ENCODE measurements at places on chromosomes 3 and 15.

- DNase-seq = no peak
These were observed 16.2 kb downstream of the ZNF609 start for GRCh38 chr15:64476550-64476949.

DNA sequence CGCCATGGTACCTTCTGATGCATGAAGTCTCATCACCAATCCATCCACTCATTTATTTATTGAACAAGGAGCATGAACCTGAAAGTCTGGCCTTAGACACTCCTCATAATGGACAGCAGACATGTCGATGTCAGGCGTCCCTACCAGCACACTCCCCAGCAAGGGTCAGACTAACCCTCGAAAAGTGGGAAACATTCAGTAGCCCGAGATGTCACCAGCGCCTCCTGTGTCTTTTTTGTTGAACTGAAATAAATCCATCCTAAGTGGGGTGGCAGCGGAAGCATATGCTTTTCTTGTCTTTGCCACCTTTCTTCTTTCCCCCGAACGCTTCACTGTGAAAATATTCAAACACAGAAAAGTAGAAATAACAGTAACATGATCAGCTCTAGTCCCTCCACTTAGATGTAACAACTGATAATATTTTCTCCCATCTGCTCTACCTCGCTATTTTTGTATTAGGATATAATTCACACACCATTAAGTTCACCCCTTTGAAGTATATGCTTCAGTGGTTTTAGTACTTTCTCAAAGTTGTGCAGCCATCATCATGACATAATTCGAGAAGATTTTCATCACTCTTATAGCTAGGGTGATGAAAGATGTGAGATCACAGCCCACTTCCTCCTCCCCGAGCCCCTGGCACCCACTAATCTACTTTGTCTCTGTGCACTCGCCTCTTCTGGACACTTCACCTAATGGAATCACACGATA lies 121.6 kb downstream of the ADAMTS17 start:
- DNase-seq = no peak

- DNase-seq = peak; percentile 82
These were observed 15.7 kb downstream of the KIF9 start for GRCh38 chr3:47266709-47267489.

DNA sequence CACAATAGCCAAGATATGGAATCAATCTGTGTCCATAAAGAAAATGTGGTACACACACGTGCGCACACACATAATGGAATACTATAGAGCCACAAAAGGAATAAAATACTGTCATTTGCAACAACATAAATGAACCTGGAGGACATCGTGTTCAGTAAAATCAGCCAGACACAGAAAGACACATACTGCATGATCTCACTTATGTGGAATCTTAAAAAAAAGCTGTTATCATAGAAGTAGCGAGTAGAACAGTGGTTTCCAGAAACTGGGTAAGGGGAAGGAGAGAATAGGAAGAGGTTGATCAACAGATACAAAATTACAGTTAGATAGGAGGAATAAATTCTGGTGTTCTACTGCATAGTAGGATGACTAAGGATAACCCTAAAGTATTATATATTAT lies 11.1 kb downstream of the ATOSA start:
- DNase-seq = no peak

DNA sequence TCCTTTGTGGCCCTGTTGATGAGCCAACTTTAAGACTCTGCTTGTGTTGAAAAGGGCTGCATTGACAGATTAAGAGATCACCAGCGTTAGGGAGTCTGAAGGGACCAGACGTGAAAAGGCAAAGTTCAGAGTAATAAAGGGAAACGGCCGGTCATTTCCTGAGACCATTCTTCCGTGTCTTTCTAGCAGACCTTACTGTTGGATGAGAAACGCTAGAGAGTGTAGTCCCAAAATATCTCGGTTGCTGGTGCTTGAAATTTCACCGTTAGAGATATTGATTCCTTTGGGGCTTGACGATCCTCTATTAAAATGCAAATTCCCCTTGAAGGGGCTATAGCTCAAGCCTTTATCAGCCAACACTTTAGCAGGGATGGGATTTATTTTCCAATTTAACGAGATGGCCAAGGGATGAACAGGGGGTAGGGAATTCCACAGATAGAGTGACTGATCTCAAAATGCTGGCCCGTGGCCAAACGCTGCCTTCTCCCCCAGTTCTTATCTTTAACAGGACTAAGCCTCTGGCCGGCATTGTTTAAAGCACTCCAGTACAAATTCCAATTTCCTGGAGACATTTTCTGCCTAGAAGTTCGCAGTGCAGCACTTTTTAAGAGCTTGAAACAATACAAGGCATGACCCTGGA lies 250.4 kb downstream of the TJP1 start:
- DNase-seq = peak; percentile 51

DNA sequence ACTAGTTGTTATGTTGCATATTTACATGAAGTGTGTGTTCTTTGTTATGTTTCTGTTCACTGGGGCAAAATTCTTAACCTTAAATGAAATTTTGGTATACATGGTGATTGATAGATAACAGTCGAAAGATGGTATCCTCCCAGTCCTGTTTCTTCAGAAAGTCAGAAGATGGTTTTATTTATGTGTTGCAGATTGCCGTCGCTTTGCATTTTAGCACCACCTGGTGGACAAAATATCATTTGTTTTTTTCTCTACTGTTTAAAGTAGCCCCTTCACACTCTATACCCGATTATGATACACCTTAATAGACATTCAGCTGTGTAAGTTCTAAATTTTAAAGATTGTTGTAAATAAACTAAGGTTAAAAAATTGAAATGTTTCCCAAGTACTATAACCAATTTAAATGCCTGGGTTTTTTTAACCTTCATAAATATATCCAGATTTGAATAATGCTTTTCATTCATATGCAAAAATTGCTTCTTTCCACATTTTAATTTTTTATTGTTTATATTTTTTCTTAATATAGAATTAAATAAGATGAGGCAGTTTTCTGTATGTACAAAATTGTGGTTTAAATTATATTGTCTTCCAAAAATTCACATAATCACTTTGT lies 152.2 kb downstream of the ALCAM start:
- DNase-seq = no peak

GRCh38 chr3:143171141-143171980 lies 51.8 kb downstream of the CHST2 start:
- no peak for DNase-seq

- DNase-seq = no peak
These were observed 28.9 kb upstream of the BHLHE40 start for GRCh38 chr3:4950351-4950784.

GRCh38 chr15:75921732-75922703 lies 18.3 kb downstream of the FBXO22 start:
- peak; percentile 35 for DNase-seq

DNA sequence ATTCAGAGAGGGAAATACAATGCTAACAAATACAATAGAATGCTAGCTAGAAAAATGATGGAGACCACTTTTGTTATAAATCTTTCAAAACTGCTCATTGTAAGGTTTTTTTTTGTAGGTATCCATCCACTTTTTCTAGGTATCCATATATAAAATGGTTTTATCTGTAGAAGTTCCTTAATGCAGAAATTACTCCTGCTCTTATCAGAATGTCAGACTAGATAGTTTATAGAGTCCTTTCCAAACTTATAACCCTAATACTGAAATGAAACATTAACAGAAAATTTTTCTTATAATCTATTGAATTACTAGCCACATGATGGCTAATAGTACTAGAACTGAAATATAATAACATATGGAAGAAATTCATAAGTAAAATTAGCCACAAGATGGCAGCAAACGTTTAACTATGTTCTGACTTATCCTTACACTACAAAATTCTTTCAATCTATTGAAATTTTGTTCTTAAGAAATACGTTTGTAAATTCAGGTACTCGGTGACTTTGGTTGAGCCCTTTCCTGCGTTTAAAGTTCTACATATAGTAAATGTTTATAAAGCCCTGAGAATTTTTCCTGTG lies 58.5 kb downstream of the ECT2 start:
- DNase-seq = no peak

GRCh38 chr3:128366652-128367051 lies 100.0 kb downstream of the DNAJB8 start:
- DNase-seq = no peak

- DNase-seq = no peak
These were observed 40.3 kb downstream of the RPL22L1 start for GRCh38 chr3:170829546-170830272.

GRCh38 chr3:11582191-11582968 lies 61.3 kb downstream of the VGLL4 start:
- peak; percentile 73 for DNase-seq

GRCh38 chr3:37995652-37996641 lies 5.4 kb downstream of the VILL start:
- peak; percentile 9 for DNase-seq

- DNase-seq = no peak
These were observed 1078.2 kb downstream of the ZPLD1 start for GRCh38 chr3:103513003-103513402.

DNA sequence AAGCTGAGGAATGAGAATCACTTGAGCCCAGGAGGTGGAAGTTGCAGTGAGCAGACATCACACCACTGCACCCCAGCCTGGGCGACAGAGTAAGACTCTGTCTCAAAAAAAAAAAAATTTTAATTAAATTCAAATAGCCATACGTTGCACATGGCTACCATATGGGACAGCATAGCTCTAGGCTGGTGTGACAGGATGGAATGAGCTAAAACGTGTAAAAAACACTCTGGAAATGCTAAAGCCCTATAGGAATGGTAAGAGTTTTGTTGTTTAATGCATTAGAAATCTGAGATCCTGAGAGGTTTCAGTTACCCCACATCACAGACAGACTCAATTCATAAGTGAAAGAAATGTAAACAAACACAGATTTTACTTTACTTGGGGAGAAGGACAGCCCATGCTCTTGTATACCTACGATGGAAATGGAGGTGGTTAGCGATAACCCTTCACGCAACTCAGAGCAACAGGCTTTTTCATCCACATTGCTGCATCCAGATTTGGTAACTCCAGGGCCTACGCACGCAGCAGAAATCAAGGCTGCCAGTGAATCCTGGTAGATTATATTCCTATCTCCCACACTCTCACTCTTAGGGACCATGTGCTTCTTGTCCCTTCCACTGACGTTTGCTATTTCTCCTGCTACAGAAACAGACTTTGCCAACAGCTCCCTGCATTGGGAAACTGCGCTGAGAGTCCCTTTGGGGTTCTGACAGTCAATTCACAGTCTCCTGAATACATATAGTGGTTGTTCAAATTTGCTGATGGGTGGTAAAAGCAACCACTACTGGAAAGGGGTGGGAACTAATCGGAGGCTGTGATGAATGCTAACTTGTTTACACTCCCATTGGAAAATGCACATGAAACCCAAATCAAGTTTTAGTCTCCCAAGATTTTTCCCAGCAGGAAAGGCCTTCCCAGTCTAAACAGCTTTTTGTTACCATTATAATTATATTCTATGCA lies 3.1 kb downstream of the SH3BP5 start:
- no peak for DNase-seq

- no peak for DNase-seq
These were observed 22.6 kb downstream of the TGM5 start for GRCh38 chr15:43244092-43244491.

GRCh38 chr3:48543271-48543866 lies 13.2 kb downstream of the PFKFB4 start:
- no peak for DNase-seq

- no peak for DNase-seq
These were observed 549.9 kb downstream of the GRM7 start for GRCh38 chr3:7410782-7411181.

DNA sequence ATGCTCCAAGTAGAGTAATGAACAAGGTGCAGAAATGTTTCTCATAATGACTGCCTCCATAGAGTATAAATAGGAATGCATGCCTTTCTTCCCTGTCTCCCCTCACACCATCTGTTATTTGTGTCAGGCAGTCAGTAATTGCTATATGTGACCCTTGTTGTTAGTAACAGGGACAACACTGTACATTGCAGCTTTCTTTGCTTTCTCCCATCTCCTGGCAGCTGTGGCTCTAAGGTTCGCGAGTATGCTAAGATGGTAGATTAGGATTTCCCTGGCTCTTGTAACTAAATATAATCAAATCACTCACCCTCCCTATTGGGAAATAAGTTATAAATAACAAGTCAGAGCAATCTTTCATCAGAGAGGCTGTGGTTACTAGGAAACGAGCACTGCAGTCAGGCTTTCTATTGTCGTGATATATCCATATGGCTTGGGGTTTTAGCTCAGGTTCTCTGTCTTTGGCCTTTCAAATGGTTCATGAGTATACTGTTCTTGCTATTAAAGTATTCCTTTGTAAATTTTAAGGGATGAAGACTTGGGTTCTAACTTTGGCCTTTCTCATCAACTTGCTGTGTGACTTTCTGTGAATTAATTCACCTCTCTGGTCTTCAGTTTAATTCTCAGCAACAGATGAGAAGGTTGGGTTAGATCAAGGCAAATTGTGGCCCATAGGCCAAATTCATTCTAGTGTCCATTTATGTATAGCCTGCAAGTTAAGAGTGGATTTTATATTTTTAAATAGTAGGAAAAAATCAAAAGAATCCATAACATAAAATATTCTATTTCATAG lies 8.1 kb upstream of the MINDY4B start:
- DNase-seq = no peak

DNA sequence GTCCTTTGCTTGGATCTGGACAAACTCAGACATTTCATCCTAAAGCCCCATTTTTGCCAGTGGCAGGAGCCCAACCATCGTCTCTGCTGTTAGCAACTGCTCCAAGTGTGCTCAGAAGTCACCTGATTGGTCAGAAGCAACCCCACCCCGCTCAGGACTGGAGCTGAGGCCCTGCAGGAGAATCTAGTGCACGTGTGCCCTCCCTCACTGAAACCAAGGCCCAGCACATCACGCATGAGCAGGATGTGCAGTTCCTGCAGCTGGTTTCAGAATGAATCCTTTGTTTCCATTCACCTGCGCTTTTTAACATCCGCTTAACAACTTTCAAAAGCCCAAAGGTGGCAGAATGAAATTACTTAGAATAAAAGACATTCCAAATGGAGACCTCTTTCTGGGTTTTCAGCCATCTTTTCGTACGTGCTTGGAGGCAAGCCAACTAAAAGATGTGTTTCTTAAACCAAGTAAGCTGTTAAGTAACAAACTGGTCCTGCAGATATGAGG lies 81.2 kb downstream of the SRGAP3 start:
- DNase-seq = no peak

GRCh38 chr15:47717036-47717612 lies at the start of gene SEMA6D:
Gene SEMA6D, plus strand, starts transcription at chr15:47717505. Its CDS starts 42,294 bp downstream, at chr15:47759799.
- peak; percentile 85 for DNase-seq

GRCh38 chr3:120028271-120029047 lies 65.8 kb downstream of the GSK3B start:
- DNase-seq = no peak
